ENCODE measurements at places on chromosomes 11 and 22.

DNA sequence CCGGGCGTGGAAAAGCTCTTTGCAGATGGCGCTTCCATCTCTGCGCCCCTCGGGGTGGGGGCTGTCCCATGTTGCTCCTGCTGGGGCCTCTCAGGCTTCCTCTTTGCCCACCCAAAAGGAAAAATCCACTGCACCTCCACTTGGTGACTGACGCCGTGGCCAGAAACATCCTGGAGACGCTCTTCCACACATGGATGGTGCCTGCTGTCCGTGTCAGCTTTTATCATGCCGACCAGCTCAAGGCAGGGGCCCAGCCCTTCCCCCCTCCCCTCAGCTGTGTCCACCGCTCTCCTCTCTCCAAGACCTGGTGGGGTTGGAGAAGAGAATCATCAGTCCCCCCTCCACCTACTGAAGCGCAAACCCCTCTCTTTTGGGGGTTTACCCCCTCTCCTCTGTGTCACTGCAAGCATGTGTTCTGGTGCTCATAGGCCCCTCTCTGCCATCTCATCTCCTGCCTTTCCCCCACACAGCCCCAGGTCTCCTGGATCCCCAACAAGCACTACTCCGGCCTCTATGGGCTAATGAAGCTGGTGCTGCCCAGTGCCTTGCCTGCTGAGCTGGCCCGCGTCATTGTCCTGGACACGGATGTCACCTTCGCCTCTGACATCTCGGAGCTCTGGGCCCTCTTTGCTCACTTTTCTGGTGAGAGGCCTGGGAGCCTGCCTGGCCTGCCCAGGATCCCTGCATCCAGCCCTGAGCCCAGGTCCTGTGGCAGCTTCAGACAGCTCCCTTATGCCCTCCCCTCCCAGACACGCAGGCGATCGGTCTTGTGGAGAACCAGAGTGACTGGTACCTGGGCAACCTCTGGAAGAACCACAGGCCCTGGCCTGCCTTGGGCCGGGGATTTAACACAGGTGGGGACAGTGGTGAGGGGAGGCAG, 1.8 kb downstream of the LARGE2 start:
- no peak for DNase-seq

DNA sequence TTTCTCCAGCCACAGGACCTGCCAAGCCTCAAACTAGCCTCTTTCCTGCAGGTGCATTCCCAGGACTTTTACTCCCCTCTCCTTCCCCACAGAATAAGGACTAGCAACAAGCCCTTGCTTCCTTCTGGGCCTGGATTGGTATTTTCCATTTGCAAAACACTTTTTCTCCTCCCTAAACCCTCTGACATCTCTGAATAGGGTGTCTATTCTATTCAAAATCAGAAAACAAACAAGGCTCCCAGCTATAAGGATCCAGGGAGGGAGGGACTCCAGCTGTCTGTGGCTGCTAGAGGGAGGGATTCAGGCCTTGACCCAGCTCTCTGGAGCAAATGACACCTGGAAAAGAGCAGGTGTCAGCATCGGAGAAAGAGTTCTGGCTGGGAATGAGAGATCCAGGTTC, 168.5 kb upstream of the BDNF start:
- DNase-seq: no peak

DNA sequence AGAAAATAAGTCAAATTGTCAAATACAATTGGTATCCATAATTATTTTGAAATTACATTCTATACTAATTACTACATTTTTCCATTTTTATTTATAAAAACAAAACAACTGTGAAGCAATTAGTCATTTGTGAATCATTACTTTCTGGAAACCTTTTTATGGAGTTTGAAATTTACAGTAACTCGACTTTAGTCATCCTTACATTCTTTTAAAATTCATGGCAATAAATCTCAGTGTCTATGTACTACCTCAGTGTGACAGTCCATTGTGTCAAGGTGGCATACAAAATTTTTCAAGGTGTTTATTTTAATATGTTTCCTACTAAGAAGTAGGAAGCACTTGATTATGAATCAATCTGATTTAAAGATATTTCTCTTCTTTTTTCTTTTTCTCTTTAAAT, 1949.4 kb upstream of the RAG2 start:
- no peak for DNase-seq

DNA sequence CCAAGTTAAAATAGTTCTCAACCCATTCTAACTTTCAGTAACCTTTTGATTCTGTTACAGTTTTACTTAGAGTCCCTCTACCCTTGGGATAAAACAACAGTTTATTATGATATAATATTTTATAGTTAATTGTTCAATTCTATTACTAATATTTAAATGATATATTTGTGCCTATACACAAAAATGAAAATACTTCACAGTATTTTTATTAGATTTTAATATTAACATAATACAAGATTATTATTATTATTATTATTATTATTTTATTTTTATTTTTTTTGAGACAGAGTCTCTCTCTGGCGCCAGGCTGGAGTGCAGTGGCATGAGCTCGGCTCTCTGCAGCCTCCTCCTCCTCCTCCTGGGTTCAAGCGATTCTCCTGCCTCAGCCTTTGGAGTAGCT, 416.7 kb downstream of the NTM start:
- DNase-seq: no peak

- no peak for DNase-seq
These were observed 1.9 kb downstream of the USP47 start for GRCh38 chr11:11843642-11844041.

GRCh38 chr11:102729849-102730815, 5.4 kb upstream of the MMP8 start:
- no peak for DNase-seq

- DNase-seq: no peak
These were observed 13.7 kb upstream of the ZBTB44 start for GRCh38 chr11:130328420-130328819.

DNA sequence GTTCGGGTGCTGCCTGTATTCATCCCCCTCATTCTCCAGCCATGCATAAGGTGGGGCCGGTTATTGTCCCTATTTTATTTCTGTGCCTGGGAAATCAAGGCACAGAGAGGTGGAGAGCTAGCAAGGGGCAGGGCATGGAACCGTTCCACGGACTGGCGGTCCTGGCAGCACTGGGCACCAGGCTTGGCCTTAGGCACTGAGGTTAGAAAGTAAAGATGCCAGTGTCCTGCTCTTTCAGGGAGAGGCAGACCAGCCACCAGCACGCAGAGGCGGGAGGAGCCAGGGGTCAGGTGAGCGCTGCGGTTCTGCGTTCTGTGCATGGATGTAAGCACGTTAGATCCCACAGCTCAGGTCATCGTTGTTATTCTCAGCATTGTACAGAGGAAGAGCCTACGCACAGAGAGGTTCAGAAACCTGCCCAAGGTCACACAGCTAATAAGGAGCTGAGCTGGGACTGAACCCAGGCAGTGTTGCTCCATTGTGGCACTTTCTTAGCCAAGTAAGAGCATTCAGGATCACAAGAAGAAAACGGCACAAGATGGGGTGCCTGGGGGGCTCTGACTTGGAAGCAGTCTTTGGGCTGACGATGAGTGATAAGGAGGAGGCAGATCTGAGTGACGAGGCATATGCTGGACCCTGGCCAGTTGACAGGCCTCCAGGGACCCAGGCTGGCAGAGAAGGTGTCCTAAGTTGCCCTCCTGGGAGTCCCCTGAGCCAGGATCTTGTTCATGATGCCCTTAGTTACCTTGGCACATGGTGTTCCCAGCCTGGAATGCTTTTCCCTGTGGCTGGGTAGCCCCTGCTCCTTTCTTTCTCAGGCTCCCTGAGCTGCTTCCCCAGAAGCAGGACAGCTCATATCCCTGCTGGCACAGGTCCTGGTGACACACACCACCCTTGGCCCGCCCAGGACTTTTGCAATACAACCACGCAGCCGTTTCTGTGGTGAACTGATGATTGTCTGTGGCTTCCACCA, 41.1 kb downstream of the OSBPL5 start:
- no peak for DNase-seq

DNA sequence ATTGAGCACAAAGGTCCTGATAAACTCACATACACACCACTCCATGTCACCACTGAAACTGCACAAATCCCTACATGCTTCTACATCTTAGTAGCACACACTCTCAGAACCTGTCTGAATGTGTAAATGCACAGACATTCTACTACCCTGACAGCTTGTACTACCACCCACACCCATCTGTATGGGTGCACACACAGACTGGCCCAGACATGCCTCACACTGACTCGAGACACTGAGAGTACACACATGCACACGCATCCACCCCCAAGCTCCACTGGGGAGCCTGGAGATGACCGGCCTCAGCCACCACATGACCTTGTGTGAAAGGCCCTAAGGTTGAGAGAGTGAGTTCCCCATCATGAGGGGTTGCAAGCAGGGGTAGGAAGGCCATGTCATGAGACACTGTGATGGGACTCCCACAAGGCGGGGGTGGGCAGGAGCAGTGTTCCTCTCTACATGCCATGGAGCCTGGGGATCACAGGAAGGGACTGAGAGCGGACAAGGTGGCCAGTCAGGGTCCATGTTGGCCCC, 28.1 kb downstream of the ARAP1 start:
- DNase-seq: no peak

GRCh38 chr11:60974726-60975125, 3.2 kb downstream of the CD6 start:
- DNase-seq: no peak

GRCh38 chr22:19143967-19144400, 467 bp downstream of the ESS2 start:
- DNase-seq: no peak

- no peak for DNase-seq
These were observed 2.9 kb downstream of the ATG2A start for GRCh38 chr11:64914123-64914522.

DNA sequence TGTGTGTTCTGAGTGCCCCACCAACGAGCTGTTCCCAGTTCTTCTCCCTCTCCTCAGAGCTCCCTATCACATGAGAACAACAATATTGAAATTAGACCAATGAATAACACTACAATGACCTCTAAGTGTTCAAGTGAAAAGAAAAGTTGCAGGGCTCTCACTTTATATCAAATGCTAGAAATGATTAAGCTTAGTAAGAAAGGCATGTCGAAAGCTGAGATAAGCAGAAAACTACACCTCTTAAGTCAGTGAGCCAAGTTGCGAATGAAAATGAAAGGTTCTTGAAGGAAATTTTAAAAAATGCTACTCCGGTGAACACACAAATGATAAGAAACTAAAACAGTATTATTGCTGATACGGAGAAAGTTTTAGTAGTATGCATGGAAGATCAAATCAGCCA, 199.8 kb downstream of the GUCY1A2 start:
- DNase-seq: no peak

GRCh38 chr22:24550028-24550901, 4.7 kb downstream of the GUCD1 start:
- DNase-seq: no peak

DNA sequence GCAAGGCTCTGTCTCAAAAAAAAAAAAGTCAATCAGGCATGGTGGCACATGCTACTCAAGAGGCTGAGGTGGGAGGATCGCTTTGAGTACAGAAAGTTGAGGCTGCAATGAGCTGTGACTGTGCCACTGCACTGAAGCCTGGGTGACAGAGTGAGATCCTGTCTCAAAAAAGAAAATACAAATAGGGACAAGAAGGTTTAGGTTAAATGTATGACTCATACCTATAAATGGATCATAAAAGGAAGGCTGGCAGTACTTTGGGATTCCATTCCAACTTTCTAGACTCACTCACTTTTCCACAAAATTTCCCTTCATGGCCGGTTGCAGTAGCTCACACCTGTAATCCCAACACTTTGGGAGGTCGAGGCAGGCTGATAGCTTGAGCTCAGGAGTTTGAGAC, 25.6 kb upstream of the OSBP start:
- DNase-seq: no peak

- DNase-seq: no peak
These were observed 7.6 kb downstream of the LRRC10B start for GRCh38 chr11:61516191-61516590.

DNA sequence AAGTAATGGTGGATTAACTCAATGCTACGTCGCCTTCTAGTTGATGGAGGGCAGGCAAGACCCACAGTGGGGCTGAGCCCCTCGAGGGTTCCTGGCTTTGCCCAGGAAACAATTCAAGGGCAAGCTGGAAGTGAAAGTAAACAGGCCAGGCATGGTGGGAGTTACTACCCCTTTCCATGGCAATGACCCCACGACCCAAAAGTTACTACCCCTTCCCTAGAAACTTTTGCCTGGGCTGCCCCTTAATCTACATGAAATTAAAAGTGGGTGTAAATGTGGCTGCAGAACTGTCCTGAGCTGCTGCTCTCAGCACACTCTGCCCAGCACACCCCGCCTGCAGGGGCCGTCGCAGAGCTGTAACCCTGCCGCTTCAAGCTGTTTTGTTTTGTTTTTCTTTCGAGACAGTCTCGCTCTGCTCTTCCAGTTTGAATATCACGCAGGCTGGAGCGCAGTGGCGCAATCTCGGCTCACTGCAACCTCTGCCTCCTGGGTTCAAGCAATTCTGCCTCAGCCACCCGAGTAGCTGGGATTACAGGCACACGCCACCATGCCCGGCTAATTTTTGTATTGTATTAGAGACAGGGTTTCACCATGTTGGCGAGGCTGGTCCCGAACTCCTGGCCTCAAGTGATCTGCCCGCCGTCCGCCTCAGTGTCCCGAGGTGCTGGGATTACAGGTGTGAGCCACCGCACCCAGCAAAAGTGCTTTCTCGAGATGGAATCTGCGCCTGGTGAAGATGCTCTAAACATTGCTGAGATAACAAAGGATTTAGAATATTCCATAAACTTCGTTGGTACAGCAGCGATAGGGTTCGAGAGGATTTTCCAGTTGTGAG, 5.9 kb upstream of the RNH1 start:
- no peak for DNase-seq

DNA sequence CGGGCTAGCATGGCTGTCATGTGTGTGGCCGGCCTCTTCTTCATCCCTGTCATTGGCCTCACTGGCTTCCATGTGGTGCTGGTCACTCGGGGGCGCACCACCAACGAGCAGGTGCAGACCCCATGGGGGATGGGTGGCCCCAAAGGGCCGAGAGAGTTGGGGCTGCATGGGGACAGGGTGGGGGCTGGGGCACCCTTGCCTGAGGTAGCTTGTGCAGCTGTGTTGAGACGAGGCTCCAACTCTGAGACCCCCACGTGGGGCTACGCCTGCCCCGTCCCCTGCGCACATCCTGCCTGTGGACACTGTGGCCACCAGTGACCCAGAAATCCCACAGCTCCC, 8.5 kb downstream of the ZDHHC8 start:
- no peak for DNase-seq

DNA sequence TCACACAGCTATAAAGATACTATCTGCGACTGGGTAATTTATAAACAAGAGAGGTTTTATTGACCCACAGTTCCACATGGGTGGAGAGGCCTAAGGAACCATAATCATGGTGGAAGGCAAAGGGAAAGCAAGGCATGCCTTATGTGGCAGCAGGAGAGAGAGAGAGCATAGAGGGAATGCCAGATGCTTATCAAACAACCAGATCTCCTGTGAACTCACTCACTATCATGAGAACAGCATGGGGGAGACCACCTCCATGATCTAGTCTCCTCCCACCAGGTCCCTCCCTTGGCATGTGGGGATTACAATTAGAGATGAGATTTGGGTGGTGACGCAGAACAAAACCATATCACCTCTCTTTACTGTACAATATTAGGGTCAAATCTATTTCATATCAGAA, 1101.6 kb upstream of the RAG2 start:
- DNase-seq: no peak
